T follicular helper cell (primary cell): ENCODE measurements at places on chromosomes 3 and 15.

DNA sequence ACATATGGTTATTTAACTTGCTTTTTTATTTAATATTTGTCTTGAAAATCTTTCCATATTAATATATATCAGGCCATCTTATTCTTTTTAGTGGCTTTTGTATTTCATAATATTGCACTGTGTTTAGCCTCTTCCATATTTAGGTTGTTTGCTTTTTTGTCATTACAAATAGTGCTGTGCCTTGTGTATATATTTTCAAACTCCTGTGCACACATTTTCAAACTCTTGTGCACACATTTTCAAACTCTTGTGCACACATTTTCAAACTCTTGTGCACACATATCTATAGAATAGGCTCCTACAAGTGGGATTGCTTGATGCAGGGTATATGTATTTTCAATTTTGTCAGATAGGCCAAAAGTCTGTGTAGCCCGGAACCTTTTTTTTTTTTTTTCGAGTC lies 118.0 kb upstream of the MLF1 start:
- DNase-seq, result no peak

GRCh38 chr3:25542492-25543039 lies 114.5 kb downstream of the RARB start:
- DNase-seq, result no peak

- no peak for DNase-seq
These were observed 33.5 kb downstream of the EBLN2 start for GRCh38 chr3:73094951-73095350.

GRCh38 chr3:52149021-52149420 lies 5.2 kb downstream of the POC1A start:
- no peak for DNase-seq

DNA sequence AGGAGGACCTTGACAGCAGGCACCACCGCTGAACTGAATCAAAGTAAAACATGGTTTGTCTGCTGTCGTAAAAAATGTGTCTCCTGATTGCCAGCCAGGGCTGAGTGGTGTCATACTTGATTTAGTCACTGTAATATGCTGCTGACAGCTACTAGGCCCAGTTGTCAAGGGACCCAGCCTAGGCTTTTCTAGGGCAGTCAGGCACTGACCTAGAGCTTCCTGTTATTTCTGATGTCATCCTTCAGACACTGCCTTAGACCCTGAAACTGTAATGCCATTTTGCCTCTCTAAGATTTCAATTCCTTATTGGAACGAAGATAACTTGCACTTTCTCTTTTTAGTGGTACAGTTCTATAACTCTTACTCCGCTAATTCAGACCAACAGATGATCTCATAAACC lies 2.6 kb upstream of the MRPL3 start:
- no peak for DNase-seq

DNA sequence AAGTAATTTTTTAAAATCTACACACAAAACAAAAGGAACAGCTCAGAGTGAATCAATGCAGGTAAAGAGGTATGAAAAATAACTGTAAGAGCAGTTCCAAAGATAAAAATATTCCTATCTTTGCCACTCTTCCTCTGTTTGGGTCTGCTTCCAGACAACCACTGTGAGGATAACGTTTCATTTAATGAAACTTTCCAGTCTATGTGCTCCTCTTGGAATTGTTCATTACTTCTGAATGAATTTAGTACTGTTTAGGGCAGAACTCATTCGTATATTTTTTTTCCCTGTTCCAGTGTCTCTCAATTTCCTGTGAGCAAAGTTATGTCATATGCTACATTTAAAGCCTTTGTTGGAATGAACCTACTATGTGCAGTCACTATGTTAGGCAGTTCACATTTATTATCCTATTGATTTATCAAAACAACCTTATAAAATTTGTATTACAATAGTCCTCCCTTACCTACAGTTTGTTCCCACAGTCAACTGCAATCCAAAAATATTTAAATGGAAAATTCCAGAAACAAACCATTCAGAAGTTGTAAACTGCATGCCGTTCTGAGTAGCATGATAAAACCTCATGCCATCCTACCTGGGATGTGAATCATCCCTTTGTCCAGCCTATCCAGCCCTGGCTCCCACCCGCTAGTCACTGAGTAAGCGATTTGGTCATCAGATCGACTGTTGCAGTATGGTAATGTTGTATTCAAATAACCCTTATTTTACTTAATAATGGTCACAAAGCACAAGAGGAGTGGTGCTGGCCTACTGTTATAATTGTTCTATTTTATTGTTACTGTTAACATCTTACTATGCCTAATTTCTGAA lies 98.1 kb downstream of the TMCC1 start:
- no peak for DNase-seq
